NCI-H1048 (cell line): ENCODE measurements at places on chromosomes 11 and 22.

- DNase-seq: no peak
Measured at GRCh38 chr22:21573293-21573734, 5.8 kb downstream of the UBE2L3 start.

DNA sequence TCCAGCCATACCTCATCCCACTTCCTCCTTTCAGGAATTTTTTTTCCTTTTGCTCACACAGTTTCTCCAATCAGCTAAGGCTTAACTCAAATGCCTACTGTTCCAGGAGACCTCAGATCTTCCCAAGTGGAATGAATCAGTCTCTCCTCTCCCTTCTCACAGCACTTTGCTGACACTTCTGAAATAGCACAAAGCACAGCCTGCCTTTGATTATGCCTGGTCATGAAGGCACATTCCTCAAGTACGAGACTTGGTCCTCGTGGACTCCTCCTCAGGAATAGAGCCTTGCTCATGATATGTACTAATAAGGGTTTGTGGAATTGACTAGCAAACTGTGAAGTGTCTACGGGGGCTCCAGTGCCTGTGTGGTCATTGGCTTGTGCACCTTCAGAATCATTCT is 176.7 kb upstream of the TENM4 start:
- no peak for DNase-seq

DNA sequence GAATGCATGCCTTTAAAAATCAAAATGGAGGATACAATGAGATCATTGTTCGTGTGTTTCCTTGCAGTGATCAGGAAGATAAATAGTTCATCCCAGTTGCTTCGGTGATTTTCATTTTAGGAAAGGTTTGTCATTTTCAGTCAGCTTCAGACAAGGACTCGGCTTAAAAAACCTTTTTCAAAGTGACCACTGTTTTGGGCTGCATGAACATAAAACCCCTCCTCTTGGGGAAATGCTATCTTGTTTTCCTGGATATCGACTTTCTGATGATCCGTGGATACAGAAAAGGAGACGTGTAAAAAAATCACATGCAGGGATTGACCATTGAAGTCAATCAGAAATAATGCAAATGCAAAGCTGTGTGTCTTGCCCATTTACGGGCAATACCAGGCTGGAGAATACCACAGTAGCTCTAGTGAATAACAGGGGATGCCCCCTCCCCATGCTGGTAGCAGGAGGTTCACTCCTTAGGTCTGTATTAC is 146.8 kb downstream of the MAML2 start:
- DNase-seq: no peak

GRCh38 chr11:112762707-112763090 is 198.5 kb upstream of the NCAM1 start:
- no peak for DNase-seq

DNA sequence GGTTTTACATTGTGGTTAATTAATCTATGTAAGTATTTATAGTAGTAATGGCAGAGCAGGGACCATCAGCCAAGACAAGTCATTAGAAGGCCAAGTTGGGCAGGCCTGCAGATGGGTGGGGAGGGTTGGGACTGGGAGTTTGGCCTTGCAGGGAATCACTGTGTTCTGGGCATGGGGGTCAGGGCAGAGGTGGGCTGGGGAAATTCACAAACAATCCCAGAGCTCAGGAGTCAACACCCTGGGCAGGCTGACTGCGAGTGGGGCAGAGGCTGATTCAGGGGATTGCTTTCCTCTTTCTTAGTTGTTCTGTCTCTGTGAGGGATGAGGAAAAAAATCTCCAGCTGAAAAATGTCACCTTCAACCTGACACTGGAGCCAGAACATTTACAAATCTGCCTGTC is 322.5 kb downstream of the NTM start:
- DNase-seq: no peak
